ENCODE measurements at places on chromosomes 12 and 14.

DNA sequence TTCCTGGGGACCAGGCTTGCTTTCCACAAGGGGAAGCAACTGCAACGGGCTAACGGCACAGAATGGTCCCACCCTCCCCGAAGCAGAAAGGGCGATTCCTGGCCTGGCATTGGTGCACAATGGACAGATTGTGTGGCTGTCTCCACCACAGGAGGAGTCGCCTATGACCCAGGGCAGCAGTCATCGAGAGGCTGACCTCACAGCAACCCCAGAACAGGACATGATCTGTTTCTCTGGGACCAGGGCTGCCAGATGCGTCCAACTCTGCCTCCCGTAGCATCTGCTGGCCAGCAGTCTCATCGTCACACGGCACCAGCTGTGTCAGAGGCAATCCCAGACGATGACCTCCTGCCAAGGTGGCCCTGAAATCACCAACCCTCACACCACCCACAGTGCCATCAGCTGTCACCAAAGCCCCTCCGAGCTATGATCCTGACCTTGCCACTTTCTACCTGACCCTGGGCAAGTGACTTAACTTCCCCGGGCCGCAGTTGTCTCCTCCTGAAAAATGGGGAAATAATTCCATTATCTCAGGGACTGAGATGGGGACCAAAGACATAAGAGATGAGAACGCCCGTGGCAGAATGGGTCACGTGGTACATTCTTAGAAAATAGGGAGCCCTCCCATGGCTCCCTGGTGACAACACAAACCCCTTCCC, 86.7 kb downstream of the CHGA start:
- DNase-seq, result no peak

DNA sequence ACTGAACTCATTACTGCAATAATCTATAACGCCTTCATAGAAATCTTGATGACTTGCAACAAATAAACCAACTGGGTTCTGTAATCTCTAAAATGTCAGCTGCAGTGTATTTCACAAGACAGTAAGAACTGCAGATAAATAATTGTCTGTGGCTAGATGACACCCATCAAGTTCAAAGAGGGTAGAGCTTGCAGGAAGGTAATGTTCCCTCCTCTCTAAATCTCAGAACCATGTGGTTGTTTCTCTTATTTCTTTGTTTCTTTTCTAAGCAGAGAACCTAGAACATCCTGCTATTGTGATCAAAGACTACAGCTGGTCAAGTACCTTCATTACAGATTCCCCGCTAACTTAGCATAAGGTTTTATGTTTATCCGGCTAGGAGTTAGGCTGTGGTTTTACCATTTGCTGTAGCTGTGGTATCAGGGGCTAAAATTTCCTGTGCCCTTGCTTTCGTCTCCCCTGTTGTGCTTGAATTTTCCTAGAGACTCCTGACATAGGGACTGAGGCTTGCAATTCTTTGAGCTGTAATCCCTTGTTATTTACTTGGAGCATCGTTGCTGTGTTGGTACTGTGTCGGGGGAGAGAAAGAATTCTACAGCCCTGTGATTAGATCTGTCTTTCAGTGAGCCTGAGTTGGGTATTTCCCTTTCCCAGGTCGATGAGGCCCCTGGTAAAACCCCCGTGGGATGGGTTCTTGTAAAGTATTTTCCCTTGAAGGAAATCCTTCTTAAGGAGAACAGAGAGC, 253.1 kb upstream of the BTG1 start:
- no peak for DNase-seq

DNA sequence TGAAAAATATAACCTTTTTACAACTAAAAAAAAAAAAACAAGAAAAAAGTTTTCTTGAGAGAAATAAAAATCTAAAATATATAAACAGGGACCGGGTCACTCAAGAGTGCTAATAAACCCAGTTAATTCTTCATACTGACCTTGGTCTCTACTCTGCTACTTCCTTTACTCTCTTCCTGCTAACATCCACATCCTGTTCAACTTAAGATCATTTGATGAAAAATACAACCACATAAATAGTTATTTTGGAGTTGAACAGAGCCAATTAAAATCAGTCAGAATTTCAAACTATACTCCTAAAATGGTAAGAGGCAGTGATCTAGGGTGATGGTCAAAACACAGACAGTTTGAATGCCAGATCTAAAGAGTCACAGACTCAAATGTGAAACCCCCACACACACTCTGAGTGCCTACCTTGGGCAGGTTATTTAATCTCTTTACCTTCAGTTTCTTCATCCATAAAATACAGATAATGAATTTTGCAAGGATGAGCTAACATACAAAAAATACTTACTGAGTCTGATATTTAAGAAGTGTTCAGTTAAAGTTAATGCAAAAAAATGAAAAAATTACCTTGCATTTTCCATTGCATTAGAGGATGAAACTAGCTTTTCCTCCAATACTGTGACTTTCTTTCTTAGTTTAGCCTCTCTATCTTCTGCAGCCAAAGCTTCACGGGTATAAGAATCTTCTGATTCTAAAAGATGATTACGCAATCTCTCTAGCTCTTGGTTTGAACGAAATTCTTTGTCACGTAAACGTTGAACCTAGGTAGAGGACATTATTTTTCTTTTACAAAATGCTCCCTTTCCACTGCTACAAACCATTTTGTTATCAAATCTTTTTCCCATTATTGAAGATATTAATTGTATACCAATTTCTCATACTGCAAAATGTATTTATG, 40.9 kb downstream of the TRIP11 start:
- no peak for DNase-seq

GRCh38 chr12:68482660-68483059, 128.0 kb upstream of the RAP1B start:
- no peak for DNase-seq

DNA sequence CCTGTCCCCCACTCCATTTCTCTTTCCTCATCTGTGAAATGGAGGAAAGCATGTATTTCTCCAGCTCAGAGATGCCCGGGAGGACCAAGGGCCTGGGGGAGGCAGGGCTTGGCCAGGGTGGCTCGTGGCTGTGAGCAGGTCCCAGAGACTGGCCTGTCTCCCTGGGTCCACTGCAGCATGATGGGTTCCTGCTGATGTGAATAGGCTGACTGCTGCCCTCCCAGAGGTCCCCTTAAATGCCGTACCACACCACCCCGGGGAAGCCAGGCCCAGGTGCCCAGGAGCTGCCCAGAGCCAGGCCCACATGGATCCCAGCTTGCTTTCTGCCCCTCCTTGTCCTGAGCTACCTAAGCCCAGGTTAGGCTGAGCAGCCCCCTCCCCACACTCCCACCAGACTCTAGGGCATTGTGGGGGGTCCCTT, 158.2 kb upstream of the C14orf180 start:
- DNase-seq, result no peak

GRCh38 chr12:54261815-54262402, 18.0 kb downstream of the CBX5 start:
- DNase-seq, result no peak

DNA sequence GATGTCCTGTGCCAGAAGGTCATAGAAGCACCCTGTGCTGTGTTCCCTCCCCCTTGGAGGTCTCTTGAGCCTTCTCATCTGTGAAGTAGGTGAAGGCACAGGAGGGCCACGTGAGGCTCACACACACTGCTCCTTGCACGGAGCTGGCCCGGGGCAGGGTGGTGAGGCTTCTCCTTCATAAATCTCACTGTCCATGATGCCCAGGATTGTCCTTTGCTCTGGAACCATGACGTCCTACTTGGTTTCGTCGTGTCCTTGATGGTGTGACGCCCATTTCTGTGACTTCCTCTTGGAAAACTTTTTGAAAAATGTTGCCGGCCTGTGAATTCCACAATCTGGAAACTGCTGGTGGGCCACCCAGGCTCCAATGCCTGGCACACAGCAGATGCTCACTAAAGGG, 34.4 kb downstream of the SH2B3 start:
- DNase-seq, result no peak

GRCh38 chr14:69750495-69750894, 16.4 kb upstream of the SRSF5 start:
- no peak for DNase-seq

DNA sequence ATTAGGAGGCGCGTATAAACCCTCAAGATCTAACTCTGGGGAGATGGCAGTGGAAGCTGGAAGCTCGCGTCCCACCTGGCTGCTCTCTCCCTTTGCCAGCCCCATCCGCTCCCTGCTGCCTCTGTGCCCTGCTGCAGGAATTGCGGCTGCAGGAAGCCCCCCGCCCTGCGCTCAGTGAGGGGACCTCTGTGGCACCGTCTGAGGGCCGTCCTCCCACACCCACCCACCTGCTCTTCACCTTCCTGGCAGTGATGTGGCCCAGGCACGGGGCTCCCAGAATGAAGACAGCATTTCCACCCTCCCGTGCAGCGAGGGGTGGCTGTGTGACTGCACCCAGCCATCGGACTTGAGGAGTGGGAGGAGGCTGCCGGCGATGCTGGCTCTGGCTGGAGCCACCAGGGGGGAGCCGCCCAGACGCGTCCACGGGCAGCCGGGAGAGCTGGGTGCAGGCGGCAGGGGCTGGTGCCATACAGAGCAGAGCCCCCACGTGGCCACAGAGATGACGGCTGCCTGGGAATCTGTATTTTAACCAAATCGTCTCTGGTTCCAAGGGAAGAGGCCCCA, 28.3 kb upstream of the GALNT9 start:
- no peak for DNase-seq

- DNase-seq, result no peak
Measured at GRCh38 chr14:56135668-56136067, 17.5 kb downstream of the PELI2 start.
